ENCODE measurements at places on chromosomes 2 and 18.

DNA sequence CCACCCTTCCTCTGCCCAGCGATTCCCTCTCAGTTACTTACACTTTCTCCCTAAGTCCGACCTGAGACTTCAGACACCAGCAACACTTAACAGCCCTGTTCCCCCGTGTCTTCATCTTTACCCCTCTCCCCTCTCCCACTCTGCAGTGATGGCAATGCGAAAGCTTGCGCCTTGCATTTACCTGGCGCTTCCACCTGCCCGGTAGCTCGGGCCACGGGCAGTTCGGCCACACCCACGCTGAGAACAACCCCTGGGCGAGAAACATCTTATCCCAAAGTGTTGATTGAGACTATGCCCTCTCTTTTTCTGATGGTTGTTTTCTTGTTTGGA, 558 bp downstream of the DNAJC10 start:
- peak; percentile 39 for DNase-seq

DNA sequence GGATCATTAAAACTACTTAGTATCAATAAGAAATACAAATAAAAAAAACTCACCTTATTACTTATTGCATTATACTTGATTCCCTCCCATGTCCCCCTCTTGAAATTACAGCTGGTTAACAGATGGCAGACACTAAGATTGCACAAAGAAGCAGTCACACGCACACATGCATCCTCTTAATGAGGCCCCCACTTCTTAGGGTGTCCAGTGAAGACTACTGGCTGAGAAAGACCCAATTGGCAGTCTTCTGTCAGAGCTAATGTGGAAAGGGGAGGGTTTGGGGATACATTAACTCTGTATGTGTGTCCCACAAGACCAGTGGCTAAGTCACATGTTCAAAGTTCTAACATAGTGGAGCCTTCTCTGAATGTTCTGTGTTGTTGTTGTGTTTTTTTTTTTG, 210.7 kb downstream of the MTX2 start:
- DNase-seq, result no peak

DNA sequence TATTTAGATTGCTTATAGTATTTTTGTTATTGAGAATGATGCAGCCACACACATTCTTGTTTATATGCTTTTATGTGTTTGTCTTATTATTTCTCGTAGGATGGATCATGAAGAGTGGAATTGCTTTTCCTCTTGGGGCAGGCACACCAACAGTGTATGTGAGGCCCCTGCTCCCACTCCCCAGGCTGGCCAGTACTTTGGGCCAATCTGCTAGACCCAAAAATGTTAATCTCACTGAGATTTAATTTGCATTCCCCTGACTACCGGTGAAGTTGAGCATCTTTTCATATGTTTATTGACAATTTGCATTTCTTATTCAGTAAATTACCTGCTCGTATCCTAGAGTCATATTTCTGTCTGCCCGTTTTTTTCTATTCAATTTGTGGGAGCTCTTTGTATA, 4.7 kb upstream of the MYCN start:
- DNase-seq, result no peak

DNA sequence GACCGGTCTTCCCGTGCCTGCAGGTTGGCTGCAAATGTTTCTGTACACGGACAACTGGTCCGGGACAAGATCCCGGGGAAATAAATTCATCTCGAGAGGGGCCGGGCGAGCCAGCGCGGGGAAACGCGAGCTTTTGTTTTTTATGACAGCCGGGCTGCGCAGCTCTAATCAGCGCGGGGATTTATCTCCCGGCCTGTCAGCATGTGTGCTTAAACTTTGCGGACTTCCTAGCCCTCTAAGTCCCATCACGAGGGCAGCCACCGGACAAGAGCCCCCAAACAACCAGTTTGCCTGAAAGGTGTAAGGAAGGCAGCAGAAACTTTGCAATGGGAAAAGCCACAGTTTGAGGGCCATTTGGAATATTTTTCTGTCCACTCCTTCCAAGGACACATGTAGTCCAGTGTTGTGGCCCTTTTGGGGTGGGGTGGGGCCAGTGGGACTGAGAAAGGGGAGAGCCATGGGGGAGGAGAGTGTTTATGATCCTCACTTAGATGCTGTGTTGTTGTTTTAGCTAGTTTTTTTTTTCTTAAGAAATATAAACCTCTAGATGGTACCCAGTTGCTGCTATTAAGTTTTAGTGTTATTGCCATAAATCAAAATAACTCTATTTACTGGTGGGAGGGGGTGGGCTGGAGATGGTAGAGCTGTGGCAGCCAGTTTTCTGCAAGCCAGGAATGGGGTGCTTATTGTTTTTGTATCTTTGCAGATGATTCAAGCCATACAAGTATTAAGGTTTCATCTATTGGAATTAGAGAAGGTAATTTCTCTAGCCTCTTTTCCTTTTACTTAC, 6.0 kb downstream of the MEIS1 start:
- DNase-seq, result no peak

- no peak for DNase-seq
Observed at GRCh38 chr2:50066873-50067272, 912.6 kb upstream of the FSHR start.

DNA sequence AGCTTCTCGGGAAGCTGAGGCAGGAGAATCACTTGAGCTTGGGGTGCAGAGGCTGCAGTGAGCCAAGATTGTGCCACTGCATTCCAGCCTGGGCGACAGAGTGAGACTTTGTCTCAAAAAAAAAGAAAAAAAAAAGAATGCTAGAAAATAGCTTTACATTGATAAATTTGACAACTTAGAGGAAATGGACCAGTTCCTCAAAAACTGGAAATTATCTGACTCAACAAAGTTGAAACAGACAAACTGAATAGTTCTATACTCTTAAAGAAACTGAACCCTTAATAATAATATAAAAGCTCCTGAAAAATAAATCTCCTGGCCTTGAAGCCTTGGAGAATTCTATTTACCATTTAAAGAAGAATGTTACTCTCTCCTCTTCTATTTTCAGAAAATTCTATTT, 151.0 kb upstream of the BCL2L11 start:
- DNase-seq, result no peak

DNA sequence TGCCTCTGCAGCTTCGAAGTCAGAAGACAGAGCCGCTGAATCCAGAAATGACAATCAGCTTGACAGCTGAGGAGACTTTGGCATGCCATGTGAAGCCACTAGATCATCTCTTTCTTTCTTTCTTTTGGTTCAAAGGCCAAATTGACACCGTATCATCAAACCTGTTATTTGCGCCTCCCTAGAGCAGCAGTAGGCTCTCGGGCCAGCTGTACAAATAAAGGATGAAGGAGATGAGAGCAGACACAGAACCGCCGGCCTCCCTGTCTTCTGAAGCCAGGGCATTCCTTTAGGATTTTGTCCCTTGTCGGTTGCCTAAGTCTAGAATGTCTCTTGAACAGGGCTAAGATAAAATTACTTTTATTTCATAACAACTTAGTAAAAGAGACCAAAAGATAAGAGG, 36.8 kb downstream of the COL4A4 start:
- no peak for DNase-seq

DNA sequence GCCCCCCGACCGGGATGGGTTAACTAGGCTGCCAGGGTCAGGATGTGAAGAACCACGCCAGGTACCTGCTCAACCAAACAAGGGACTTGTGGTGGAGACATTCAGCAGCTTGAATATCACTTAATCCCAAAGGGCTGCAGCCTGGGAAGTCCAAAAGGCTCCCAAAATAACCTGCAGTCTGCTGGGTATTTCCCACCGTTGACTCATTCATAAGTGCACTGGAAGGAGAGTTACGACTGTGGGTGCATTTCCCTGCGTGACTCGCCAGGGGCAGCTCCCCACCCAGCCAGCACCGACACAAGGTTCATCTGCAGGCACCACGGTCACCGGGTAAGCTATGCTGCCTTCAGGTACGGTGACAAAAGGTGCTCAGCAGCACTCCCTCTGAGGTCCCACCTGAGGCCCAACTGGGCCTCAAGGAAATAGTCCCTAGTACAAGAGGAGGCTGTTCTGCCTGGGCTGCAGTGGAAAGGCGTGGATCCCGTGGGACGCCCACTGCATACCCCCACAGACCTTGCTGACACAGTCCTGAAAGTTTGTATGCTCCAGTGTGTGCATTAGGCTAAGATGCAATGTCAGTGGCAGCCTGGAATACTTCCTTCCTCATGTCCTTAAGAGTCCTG, 86.5 kb downstream of the UXS1 start:
- no peak for DNase-seq

DNA sequence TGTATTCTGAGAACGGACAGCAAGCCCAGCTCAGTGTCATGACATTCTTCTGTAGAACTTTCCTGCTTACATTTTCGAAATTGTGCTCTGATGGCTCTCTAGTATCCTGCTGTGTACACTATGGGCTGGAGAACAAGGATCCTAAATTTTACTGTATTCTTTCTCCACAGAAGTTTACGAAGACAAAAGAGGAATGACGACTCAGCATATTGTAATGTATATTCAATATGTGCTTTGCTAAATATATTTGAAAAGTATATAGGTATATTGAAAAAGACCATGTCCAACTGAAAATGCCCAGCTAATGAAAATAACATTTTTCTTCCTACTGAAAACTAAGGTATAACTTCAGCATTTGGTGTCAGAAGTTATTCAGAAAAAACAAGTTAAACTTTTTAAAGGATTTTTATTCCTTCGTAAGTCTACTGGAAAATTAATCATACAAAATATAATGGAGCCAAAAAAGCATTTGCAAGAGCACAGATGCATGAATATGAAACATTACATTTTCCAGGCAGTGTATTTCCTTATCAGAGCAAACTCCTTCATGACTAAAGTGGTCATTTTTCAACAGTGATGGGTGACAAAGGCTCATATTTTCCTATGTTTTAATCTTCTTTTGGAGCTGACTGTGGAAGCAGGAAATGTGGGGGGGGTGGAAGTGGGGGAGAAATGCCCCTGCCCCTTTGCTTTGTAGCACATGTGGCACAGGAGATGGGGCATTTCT, 143.8 kb upstream of the THUMPD2 start:
- DNase-seq, result no peak

DNA sequence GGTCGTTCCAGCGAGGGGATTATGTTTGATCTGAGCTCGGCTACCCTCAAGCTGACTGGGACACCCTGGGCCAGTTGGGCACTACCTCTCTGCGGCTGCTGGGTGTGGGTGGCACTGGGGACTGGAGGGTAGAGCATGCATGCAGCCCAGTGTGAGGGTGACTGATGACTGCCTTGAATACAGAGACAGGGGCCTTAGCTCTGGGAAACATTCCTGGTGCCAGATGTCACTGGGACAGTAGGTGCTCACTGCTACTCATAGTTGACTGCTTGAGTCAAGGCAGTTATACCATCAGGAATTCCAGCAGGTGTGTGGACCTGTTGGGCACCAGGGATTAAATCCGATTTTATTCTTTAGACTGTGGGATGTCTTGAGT, 33.6 kb upstream of the ATP6V1B1 start:
- DNase-seq, result no peak

- DNase-seq, result no peak
Observed at GRCh38 chr2:25375989-25376545, 34.3 kb upstream of the DNMT3A start.

- no peak for DNase-seq
Observed at GRCh38 chr2:168029071-168029470, 218.3 kb downstream of the STK39 start.

GRCh38 chr2:168196764-168197180, 50.6 kb downstream of the STK39 start:
- DNase-seq, result peak; percentile 48

- no peak for DNase-seq
Observed at GRCh38 chr2:175439416-175439815, 257.9 kb upstream of the ATP5MC3 start.

DNA sequence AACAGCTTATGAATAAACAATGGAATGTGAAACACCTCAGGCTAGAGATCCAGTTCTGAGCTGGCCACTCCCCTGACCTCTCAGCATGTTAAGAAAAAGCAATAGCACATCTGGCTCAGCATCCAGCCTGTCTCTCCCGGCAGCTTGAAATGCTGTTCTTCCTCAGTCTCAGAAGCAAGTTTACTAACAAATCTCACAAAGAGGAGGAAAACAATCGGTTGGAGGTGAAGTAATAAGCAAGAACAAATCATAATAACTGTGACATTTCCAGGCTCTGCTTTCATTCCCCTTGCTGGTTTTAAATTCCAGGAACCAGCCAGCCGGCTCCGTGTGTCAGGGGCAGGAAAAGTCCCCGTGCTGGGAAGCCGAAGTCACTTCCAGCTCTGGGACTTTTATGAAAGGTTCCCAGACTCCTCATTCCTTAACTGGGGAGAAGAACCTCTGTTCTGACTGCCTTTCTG, 133.9 kb upstream of the ARL4C start:
- no peak for DNase-seq

DNA sequence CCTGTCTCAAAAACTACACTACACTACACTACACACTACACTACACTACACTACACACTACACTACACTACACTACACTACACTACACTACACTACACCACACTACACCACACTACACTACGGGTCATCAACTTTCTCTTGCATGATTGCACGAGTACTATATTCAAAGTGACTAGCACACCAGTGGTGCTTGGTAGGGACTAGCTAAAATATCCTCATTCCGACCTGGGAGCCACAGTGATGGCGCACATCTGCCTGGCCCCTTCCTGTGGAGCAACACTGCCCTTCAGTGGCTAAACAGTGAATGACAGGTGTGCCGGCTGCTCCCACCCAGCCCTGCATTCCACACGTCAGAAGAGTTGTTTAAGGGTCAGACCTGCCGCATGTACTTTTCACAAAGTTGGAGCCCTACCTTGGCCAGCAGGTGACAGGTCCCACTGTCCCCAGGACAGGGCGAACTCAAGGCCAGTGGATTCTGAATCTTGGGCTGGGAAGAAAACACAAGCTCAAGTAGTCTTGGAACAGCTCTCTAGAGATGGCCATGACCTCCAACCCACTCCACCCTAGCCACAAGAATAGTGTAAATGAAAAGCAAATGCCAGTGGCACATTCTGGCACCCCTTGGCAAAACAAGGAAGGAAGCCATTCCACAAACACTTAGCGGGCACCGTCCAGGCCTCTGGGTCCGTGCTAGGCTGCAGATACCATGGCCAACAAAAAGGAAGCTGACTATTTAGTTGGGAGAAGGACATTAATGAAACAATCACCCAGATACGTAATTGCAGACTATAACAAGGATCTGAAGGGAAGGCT, 79.7 kb upstream of the MSH2 start:
- peak; percentile 64 for DNase-seq

DNA sequence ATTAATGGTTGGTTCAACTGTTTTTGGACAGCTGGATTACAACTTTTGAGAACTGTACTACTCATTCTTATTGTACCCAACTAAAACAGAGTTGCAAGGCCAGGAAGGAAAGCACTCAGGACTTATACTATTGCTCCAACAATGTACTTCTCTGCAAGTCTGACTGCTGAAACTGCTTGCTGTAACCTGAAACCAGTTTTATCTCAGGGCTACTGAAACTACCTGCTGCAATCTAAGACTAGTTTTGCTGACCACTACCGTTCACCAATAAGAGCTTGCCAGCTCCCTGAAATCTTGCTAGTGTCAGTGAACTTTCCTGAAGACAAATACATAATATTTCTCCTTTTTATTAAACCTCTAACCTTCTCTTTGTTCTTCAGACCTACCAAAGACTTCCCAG, 157.3 kb downstream of the CDCA7 start:
- DNase-seq, result no peak

DNA sequence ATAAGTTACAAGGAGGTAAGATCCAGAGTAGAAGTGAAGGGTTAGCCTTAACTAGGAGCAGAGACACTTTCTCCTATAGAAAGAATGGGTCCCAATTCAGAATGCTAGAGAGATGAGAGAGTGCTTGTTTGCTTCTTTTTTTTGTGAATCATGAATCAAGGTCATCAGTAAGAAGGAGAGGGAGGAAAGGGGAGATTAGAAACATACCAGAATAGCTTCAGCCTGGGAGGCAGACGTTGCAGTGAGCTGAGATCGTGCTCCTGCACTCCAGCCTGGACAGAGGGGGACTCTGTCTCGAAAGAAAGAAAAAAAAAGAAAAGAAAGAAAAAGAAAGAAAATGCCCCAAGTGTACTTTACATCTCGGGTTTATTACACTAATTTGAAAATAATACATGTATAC, 55.8 kb upstream of the SLC35F5 start:
- no peak for DNase-seq
